MV-4-11 (cell line): ENCODE measurements at places on chromosomes 3 and 15.

DNA sequence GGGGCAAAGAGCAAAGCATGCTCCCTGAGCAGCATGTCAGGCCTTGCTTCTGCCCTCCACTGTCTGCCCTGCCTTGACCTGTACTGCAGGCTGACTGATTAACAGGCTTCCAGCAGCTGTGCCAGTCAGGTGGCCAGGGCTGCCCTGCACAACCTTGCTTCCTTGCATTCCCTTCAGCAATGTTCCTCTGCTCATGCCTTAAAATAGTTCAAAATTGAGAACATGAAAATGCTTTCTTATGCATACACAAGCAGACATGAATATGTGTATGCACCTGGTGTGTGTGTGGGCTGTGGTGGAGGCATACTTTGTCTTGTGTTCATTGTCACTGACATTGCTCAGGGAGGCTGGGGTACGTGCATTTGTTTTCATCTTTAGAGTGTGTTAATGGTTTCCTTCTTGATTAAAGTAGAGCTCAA is 1.2 kb upstream of the SLC22A13 start:
- no peak for DNase-seq

DNA sequence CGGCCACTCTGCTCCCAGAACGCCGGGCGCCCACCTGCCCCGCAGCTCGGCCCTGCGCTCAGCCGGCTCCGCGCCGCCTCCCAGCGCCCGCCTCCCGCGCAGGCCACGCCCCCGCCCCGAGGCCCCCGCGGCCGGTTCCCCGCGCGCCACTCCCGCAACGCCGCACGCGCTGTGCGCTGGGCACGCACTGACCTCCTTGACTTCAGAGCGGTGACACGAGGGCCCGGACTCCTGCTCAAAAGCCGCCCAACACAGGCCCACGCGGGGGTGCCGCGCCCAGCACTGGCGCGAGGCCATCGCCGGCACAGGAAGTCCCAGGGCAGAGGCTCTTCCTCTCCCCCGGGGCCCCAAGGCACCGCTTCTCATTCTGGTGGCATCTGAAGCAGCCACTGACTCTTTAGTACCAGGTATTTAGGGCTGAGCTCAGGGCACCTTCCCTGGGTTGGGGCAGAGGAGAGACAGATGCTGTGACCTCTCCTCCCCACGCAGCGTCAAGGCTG is 12.4 kb downstream of the TNK2 start:
- peak; percentile 36 for DNase-seq

- no peak for DNase-seq
Measured at GRCh38 chr15:38623744-38624143, 59.1 kb upstream of the RASGRP1 start.

GRCh38 chr3:15794303-15794771 is 3.4 kb downstream of the ANKRD28 start:
- peak; percentile 61 for DNase-seq

DNA sequence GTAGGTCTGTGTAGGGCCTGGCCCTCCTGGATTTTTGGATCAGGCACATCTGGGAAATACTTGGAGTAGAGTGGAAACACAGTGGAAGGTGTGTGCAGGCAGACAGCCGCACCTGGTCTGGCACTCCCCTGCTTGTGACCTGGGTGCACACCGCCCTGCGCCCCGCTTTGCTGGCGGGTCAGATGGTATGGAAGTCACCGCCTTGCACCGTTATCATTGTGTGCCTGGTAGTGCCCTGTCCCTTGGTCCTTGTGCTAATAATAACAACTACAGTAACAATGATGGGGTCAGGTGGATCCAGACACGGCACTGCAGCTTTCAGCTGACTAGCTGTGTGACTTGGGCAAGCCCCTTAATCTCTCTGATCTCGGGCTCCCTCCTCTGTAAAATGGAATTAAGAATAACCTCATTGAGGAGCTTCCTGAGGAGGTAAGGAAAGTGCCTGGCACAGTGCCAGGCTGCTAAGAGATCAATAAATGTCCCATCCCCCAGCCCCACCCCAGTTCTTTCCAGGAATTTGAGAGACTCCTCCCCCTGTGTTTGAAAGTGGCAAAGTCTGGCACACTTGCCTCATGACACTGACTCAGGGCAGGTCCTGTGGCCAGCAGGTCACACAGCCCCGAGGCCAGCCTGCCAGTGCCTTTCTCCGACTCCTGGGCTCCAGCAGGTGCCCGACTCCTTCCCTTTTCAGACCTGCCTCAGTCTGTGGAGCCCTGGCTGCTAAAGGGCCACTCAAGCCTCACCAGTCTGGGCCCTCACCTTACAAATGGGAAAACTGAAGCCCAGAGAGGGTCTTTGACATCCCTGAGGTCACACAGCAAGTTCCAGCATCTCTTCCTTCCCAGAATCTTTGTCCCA is 9.8 kb downstream of the ISG20 start:
- DNase-seq: no peak

DNA sequence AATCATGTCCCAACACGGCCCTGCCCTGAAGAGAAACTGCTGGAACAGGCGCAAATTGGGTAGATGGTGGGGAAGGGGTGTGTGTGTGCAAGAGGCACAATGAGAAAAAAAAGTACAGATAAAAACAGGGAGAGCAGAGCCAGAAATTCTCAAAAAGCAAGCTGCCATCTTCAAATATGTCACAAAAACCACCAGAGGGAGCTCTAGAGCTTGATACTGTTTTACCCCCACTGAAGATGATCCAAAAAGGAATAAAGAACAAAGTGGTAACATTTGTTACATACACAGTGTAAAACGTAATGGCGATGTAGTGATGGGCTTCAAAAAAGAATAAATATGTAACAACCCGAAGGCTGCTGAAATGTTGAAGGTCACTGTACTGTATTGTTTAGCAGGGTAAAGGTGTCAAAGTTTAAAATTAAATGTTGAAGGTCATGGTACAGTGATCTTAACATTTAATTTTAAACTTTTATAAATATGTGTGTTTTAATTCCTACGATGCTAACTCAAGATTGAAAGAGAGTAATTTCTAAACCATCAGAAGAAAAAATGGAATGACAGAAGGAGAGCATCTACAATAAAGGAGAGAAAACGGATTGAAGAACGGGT is 6.0 kb downstream of the SNRPA1 start:
- peak; percentile 53 for DNase-seq

GRCh38 chr3:151753846-151754245 is 20.1 kb downstream of the AADACL2 start:
- no peak for DNase-seq

DNA sequence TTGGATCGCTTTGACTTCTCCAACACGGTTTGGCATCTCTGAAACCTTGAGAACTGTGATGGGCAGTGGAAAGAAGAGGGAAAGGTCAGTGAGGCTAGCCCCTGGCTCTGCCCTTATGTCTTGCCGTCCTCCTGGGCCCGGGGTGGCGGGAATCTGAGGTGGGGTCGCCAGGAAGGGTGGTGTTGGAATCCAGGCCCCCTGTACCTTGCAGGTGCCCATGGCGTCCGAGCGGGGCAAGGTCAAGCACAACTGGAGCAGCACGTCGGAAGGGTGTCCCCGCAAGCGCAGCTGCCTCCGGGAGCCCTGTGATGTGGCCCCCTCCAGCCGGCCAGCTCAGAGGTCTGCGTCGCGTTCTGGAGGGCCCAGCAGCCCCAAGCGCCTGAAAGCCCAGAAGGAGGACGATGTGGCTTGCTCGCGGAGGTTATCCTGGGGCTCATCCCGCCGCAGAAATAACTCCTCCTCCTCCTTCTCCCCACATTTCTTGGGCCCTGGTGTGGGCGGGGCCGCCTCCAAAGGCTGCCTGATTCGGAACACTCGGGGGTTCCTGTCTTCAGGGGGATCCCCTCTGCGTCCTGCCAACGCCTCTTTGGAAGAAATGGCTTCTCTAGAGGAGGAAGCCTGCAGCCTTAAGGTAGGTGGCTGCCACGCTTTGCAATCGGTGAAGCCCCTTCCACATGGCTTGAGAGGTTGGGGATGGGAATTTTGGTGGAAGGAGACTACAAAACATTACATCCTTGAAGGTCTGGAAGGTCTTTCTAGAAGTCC is 907 bp downstream of the TATDN2 start:
- DNase-seq: peak; percentile 34
